BJ (cell line): ENCODE measurements at places on chromosomes 4 and X.

DNA sequence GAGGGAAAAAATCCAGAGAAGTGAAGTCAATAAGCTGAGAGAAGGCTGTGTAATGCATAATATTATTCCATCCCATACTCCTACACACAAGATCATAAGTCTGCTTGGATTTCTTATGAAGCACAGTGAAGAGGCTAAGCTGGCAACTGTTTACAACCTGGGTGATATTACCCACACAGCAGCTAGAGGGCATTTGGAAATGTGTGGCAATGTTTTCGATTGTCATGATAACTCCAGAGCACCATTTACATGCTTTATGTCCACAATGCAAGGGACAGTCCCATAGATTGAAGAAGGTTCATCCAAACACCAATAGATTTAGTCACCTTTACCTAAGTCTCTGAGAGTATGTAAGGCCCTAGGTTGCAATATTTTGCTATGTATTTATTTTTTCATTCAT is 412.2 kb downstream of the PPP3CA start:
- DNase-seq: no peak

- no peak for DNase-seq
These were observed 245.5 kb downstream of the ANK2 start for GRCh38 chr4:113294908-113295307.

DNA sequence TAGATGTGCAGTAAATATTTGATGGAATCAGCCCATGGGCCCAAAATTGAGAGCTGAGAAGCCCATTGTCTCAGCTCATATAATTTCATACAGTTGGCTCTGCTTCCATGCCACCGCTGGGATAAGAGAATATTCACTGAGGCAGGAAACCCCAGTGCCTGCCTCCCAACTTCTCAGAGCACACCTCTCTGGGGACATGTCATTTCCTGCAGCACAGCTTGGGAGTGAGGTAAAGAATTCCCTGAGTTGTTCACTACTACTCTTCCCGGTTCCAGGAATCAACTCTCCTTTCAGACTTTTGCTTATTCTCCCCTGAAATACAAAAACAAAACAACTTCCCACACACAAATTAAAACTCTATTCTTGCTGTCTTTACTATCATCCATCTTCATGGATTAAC is 389.3 kb downstream of the MAPK10 start:
- DNase-seq: no peak

- DNase-seq: no peak
These were observed 300.7 kb upstream of the BOD1L1 start for GRCh38 chr4:13928214-13928613.

- no peak for DNase-seq
These were observed 129.1 kb upstream of the PITX2 start for GRCh38 chr4:110751986-110752385.

GRCh38 chrX:13485167-13485566 is 84.2 kb upstream of the EGFL6 start:
- no peak for DNase-seq

- peak; percentile 68 for DNase-seq
These were observed 4.2 kb upstream of the PKD2 start for GRCh38 chr4:88003261-88003660.

DNA sequence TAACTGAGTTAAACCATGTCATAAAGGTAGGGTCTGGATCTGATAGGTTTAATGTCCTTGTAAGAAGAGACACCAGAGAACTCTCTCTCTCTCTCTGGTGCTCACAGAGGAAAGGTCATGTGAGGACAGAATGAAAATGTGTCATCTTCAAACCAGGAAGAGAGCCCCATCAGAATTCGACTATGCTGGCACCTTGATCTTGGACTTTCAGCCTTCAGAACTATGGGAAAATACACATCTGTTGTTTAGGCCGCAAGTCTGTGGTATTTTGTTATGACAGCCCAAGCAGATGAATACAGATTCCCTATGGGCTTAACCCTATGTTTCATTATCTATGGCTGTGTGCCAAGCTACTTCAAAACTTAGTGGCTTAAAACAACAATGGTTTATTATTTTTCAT is 105.5 kb upstream of the DDIT4L start:
- no peak for DNase-seq

GRCh38 chr4:53730031-53730805 is 138.9 kb upstream of the LNX1 start:
- no peak for DNase-seq

DNA sequence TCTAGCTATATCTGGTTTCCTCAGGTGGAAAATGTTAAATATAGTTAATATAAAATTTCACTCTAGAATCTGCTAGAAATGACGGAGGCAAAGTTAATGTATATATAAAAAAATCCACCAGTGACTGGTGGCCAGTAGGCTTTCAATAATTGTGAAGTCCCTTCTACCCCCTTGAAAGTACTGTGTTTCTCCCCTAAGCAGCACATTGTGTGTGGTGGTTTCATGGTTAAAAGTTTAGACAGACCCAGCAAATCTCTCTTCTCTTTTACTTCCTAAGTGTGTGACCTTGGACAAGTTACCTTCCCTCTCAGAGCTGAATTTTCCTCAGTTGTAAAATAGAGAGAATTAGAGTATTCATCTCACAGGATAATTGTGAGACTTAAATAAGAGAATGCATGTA is 600 bp upstream of the HEPH start:
- no peak for DNase-seq

DNA sequence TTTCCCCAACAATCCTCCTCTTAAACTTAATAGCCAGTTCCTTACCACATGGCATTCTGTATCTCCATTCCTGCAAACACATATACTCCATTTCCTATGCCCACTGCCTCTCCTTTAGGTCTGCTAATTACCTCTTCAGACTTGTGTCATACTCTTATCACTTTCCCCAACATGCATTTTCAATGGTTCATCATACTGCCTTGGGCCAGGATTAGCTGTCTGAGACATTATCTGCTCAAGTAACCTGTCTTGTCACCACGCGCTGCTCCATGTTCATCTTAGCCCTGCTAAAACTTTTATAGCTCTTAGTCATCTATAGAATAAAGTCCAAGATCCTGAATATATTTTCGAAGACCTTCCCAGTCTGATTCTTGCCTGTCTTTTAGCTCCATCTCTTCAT is 224.1 kb upstream of the GK2 start:
- no peak for DNase-seq

GRCh38 chr4:148693913-148694649 is 251.9 kb upstream of the NR3C2 start:
- DNase-seq: no peak

DNA sequence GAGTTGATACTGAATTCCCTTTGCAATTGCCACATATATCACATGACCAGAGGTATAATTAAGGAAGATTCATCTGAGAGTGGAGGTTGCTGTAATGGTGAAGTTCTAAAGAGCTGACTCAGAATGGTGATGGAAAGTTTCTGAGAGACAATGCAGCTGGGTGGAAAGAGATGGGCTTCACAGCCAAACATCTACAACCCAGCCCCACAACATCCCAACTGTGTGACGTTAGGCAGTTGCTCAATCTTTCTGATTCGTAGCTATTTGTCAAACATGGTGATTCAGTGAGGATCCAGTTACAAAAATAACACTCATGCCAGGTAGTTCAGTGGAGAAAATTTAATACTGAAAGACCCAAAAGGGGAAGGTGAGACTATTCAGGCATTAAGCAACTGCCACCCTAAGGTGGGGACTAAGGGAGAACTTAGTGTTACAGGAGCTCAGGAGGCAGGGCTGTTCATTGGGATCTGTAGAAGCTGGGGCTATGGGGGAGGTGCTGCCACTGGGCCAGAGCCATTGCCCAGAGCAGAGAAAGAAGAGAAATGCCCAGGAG is 6.9 kb upstream of the AFF1 start:
- DNase-seq: peak; percentile 90

- no peak for DNase-seq
These were observed 1079.6 kb upstream of the PABPC4L start for GRCh38 chr4:135281230-135281629.

DNA sequence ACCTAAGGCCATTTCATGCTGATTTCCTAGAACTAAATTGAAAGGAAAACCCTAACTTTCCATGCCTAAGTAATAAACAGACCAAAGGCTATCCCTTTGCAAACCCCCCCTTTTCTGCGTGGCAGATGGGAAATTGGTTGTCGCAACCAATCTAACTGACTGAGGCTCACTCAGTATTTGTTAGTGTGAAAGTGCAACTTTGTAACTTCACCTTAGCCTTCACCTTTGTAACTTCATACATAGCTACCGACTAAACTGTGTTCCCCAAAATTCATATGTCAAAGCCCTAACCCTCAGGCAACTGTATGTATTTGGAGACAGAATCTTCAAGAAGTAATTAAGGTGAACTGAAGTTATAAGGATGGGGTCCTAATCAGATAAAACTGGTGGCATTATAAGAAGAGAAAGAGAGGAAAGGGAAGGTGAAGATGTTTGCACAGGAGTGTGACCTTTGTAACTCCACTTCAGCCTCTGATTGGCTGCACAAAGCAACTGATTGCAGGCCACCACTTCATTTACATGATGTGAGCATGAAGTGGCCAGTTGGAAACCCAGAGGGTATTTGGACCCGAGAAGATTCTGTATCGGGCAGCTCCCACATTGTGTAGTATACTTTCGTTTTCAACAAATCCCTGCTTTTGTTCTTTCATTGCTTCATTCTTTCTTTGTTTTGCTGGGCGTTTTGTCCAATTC is 4.9 kb upstream of the TMEM33 start:
- DNase-seq: no peak

GRCh38 chrX:112997991-112998390 is 157.4 kb upstream of the AMOT start:
- no peak for DNase-seq

GRCh38 chr4:19936476-19936875 is 315.2 kb upstream of the SLIT2 start:
- peak; percentile 57 for DNase-seq

GRCh38 chr4:40193578-40193977 is 3.3 kb upstream of the RHOH start:
- no peak for DNase-seq

- no peak for DNase-seq
These were observed 22.7 kb upstream of the STX18 start for GRCh38 chr4:4564522-4564921.

GRCh38 chrX:132488819-132489577 is at the start of gene MBNL3:
TSS of gene MBNL3 (minus strand) at chrX:132489038. CDS start at chrX:132439611, 49,427 bp downstream.
- DNase-seq: no peak

GRCh38 chr4:26751838-26752237 is 108.8 kb upstream of the STIM2 start:
- DNase-seq: no peak

- DNase-seq: no peak
These were observed 311.6 kb downstream of the GALNTL6 start for GRCh38 chr4:172124656-172125308.

DNA sequence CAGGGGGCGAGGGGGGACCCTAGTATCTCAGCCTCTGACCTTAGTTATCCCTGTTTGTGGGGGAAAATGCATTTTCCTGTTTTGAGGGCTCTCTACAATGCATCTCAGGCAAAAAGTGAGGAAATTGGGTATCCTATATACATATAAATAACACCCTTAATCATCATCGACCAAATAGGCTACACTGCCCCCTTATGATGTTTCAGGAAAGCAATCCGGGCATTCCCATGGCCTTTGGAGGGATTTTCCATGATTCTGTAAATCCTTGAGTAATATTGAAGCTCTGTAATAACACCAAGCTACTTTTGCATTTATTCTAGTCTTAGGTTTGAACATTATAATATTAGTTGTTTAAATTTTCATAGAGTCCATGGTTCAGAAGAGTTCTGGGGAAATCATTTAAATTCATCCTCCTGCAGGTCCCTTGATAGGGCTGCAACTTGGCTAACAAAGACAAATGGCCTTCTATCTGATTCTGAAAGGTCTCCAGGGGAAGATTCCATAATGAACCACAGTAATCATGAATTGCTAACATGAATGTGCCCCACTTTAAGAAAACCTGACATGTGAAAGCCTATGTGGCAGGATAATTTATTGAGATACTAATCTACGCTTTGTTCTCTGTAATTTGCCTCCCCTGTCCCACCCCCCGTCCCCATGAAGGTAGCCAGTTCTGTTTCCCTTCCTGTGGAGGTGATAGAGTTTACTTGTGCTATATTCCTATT is 91.5 kb upstream of the SCOC start:
- no peak for DNase-seq

DNA sequence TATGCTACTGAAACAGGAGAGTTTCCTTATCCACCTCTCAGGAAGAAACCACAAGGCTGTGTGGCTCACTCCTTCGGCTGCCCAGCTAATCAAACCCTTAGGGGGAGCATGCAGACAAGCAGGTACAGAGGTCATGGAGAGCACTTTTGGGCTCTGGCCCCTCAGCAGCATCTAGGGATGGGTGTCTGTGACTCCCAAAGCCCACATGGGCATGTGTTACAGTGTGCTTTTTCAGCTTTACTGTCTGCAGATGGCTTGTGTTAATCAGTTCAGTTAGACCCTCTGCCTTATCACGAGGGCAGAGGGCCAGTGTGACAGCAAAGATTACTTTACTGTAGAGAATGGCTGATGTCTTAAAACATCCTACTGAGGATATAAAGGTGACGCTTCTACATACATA is 447.4 kb downstream of the PCDH10 start:
- DNase-seq: no peak

DNA sequence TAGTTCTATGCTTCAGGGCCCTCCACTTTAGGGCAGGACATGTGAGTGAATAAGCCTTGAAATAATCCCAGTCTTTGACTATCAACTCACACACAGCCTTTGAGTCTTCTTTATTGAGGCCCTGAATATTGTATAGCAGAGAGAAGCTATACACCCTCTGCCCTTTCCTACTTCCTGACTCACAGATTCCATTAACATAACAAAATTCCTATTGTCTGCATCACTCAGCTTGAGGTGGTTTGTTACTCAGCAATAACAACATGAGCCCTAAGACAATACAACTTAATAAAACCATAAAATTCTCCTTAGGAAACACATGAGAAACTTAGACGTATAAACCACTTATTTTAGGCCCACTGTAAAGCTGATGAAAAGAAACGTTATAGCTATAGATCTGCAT is 680.3 kb upstream of the DIAPH2 start:
- no peak for DNase-seq

DNA sequence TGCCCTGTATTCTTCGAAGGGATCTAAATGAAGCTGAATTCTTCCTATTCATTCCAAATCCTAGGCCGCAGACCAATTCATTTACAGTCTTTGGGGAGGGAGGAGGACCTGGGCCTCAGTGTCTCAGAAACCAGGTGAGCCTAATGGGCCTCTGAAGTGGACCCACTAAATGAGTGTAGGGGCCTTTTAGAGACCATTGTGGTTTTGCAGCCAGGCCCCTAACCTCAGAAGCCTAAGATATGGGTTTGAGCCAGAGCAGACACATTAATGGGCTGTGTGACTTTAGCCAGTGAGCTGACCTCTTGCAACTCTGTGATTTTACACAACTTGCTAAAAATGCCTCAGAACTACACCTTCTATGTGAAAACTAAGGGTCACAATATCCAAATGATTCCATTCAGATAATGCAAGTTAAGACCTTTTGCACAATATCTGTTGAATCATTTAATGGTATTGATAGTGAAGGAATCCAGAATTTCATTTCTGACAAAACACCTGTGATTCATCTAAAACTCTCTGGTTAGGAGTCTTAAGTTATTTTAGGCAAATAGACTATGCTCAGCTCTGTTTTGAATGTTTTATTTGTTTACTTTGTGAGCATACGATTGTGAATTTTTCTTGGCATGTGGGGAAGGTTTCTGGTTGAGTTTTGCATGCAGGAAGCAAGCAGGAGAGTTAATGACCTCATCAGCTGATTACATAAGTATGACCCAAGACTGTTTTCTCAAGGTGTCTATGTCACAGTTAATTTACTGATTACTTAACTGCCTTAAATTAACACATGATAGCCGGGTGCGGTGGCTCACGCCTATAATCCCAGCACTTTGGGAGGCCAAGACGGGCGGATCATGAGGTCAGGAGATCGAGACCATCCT is 75.0 kb downstream of the EVC start:
- peak; percentile 92 for DNase-seq
